Transverse colon (tissue), 4 donors: ENCODE measurements at places on chromosomes 7 and 10.

GRCh38 chr10:132283604-132284382, 24.0 kb downstream of the STK32C start:
- H3K27ac ChIP-seq, result no peak overlapping the region
- peaks cover 25% of the 10 kb centered on the region for H3K27me3 ChIP-seq
- no peak overlapping the region for H3K4me3 ChIP-seq
- DNase-seq, result no peak

GRCh38 chr7:71735961-71736556, 604.1 kb downstream of the GALNT17 start:
- no peak overlapping the region for H3K4me3 ChIP-seq
- H3K36me3 ChIP-seq, result no peaks in the 10 kb centered on the region
- no peak overlapping the region for H3K27ac ChIP-seq
- no peaks in the 10 kb centered on the region for H3K4me1 ChIP-seq
- no peaks in the 10 kb centered on the region for H3K27me3 ChIP-seq
- peak; percentile 54 for DNase-seq

- H3K4me1 ChIP-seq, result no peaks in the 10 kb centered on the region
- DNase-seq, result no peak
- no peaks in the 10 kb centered on the region for H3K27me3 ChIP-seq
- no peak overlapping the region for H3K27ac ChIP-seq
- H3K4me3 ChIP-seq, result no peak overlapping the region
Measured at GRCh38 chr7:111518264-111518663, 44.0 kb downstream of the IMMP2L start.

- H3K36me3 ChIP-seq, result no peaks in the 10 kb centered on the region
- H3K27me3 ChIP-seq, result no peaks in the 10 kb centered on the region
- H3K4me3 ChIP-seq, result no peak overlapping the region
- no peaks in the 10 kb centered on the region for H3K4me1 ChIP-seq
- no peak overlapping the region for H3K27ac ChIP-seq
Measured at GRCh38 chr10:58107506-58107905, 160.2 kb downstream of the IPMK start.

GRCh38 chr10:71134732-71135211, 77.6 kb upstream of the UNC5B start:
- H3K27me3 ChIP-seq, result no peaks in the 10 kb centered on the region
- no peaks in the 10 kb centered on the region for H3K4me1 ChIP-seq
- no peak overlapping the region for H3K27ac ChIP-seq

- no peaks in the 10 kb centered on the region for H3K36me3 ChIP-seq
- H3K4me3 ChIP-seq, result no peak overlapping the region
- H3K27me3 ChIP-seq, result no peaks in the 10 kb centered on the region
Measured at GRCh38 chr7:117112640-117113039, 159.3 kb downstream of the ST7 start.

DNA sequence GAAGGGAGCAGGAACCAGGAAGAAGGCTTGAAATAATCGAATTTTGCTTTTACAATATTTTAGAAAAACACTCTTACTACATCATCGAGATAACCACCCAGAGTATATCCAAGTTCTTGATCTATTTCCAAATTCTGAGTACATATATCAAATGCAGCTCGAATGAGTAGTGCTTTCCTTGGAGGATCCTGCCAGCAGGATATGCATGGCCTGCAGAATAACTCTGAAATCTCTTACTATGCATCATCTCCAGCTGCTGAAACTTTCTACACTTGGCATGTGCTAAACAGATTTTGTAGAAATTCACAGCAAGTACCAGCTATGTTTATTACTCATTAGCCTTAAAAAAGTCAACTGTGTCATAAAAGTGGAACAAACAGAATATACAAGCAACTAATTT, 44.0 kb upstream of the ANK3 start:
- peak overlapping the region; percentile 16 for H3K27ac ChIP-seq
- no peaks in the 10 kb centered on the region for H3K27me3 ChIP-seq
- DNase-seq, result no peak

DNA sequence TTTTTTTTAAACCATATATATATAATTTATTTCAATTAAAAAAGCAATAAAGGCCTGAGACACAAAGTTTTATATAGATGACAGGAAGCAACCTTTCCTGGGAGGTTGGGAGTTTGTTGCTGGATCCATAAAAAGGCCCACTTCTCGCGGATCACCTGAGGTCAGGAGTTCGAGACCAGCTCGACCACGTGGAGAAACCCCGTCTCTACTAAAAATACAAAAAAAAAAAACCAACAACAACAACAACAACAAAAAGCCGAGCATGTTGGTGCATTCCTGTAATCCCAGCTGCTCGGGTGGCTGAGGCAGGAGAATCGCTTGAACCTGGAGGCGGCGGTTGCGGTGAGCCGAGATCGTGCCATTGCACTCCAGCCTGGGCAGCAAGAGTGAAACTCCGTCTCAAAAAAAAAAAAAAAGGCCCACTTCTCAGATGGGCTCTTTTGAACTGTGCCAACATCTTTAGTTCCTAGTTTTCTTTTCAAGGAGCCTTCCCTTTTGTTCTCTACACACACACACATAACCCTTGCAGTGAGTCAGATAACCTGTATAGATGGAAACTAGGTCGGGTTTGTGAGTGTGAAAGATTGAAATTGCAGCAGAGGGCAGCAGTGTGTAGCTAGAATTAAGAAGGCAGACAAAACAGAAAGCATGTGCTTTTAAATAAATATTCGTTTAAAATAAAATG, 1.2 kb upstream of the SMNDC1 start:
- peaks cover 15% of the 10 kb centered on the region for H3K36me3 ChIP-seq
- H3K27me3 ChIP-seq, result peaks cover 8% of the 10 kb centered on the region
- peak overlapping the region; percentile 98 for H3K27ac ChIP-seq
- peaks cover 53% of the 10 kb centered on the region for H3K4me1 ChIP-seq
- H3K4me3 ChIP-seq, result no peak overlapping the region
- peak; percentile 43 for DNase-seq

DNA sequence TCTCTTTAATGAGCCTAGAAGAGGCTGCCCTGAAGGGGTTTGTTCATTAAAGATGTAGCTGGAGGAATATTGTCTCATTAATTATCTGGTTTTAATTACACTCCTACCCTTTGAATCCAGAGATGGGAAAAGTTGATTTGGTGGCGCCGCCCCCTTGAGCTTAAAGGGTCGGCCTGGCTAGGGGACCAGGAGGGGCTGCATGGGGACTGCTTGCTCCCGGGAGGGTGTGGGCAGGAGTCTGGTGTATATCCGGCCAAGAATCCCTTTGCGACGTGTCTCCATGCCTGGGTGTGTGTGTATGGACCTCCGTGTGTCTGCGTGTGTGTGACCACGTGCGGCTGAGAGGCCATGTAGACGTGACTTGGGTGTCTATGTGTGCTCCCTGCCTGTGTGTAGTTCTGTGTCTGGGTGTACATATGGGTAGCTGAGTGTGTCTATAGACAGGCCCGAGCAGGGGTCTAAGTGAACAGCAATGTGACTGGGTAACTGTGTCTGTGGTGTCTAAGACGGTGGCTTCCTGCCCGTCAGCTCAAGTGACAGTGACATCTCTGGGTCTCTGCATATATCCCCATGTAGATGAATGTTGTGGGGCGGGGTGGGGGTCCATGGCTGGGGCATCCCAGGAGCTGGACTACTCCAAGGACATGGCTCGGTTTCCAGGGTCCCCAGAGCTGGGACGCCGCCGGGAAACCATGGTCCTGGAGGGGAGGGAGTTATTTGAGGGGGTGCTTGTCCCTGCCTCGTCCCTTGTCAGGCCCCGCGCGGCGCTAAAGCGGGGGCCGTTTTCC, 10.7 kb downstream of the LBX1 start:
- peaks cover 12% of the 10 kb centered on the region for H3K4me1 ChIP-seq
- DNase-seq, result no peak
- H3K27me3 ChIP-seq, result peaks cover 98% of the 10 kb centered on the region
- no peak overlapping the region for H3K4me3 ChIP-seq
- no peaks in the 10 kb centered on the region for H3K36me3 ChIP-seq
- no peak overlapping the region for H3K27ac ChIP-seq

- no peak overlapping the region for H3K27ac ChIP-seq
- H3K4me1 ChIP-seq, result no peaks in the 10 kb centered on the region
- no peaks in the 10 kb centered on the region for H3K36me3 ChIP-seq
- no peak for DNase-seq
- H3K27me3 ChIP-seq, result no peaks in the 10 kb centered on the region
Measured at GRCh38 chr10:87991946-87992345, 128.5 kb downstream of the PTEN start.

DNA sequence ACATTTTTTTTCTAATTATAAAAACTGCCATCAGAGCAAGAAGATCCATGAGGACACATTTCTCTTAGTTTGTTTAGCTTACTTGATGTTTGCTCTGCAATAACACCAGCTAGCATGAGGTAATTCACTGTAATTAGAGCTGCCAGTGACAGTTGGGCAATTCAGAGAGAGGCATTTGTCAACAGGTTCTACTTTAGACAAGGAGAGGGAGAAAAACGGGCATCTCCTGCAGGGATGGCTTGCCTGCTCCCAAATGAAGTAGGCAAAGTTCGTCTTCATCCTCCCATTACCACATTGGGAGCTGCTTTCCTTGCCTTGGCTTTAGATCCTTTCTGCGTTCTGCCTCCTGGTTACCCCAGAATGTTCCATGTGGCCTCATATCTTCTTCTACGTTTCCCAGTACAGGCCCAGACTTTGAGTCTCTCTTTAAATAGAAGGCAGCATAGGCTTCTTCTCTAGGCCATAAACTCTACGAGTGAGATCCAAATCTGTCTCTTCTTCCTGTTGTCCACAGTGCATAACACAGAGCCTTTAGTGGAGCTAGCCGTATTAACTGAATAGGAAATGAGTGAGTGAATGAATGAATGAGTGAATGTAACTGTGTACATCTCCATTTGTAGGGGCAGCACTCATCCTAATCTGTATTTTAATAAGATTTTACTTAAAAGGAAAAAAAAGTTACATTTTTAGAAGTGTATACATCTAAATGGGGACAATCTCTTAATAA, 21.2 kb downstream of the ASB15 start:
- H3K4me3 ChIP-seq, result no peak overlapping the region
- H3K27me3 ChIP-seq, result no peaks in the 10 kb centered on the region
- H3K36me3 ChIP-seq, result no peaks in the 10 kb centered on the region
- H3K27ac ChIP-seq, result peak overlapping the region; percentile 41
- H3K4me1 ChIP-seq, result no peaks in the 10 kb centered on the region

DNA sequence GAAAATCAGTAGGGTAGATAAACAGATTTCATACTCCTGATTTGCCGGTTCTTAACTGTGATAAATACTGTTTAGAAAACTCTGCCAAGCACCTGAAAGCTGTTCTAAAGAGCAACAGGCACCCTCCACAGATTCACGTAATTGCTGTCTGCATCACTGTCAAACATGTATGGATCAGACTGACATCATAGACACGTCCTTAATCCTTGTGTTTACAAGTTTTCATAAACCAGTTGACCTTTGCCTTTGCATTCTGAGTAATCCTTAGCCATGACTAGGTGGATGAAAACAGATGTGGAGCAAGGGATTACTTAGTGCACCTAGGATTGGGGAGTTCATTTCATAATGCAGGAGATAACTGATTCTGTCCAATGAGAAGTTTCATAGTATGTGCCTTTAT, 41.6 kb downstream of the SLC39A12 start:
- no peaks in the 10 kb centered on the region for H3K4me1 ChIP-seq
- H3K27me3 ChIP-seq, result no peaks in the 10 kb centered on the region
- DNase-seq, result no peak
- H3K4me3 ChIP-seq, result no peak overlapping the region
- H3K36me3 ChIP-seq, result no peaks in the 10 kb centered on the region
- no peak overlapping the region for H3K27ac ChIP-seq

- no peak overlapping the region for H3K27ac ChIP-seq
- peaks cover 9% of the 10 kb centered on the region for H3K4me1 ChIP-seq
- no peak overlapping the region for H3K4me3 ChIP-seq
- H3K27me3 ChIP-seq, result no peaks in the 10 kb centered on the region
- H3K36me3 ChIP-seq, result no peaks in the 10 kb centered on the region
Measured at GRCh38 chr7:5827755-5828154, 46.3 kb upstream of the RNF216 start.
